ENCODE measurements at places on chromosomes 12 and 14.

GRCh38 chr12:114834621-114835020 lies 150.6 kb upstream of the TBX3 start:
- no peak for DNase-seq

GRCh38 chr14:67515386-67516079 lies 17.6 kb upstream of the PLEKHH1 start:
- DNase-seq = no peak

GRCh38 chr12:64916411-64917261 lies 92.2 kb downstream of the TBC1D30 start:
- peak; percentile 24 for DNase-seq

- no peak for DNase-seq
These were observed 116.5 kb downstream of the PAH start for GRCh38 chr12:102800565-102800964.

GRCh38 chr12:124929649-124930419 lies 15.4 kb upstream of the UBC start:
- DNase-seq = no peak

GRCh38 chr12:93127582-93128331 lies 198.7 kb upstream of the EEA1 start:
- peak; percentile 79 for DNase-seq

DNA sequence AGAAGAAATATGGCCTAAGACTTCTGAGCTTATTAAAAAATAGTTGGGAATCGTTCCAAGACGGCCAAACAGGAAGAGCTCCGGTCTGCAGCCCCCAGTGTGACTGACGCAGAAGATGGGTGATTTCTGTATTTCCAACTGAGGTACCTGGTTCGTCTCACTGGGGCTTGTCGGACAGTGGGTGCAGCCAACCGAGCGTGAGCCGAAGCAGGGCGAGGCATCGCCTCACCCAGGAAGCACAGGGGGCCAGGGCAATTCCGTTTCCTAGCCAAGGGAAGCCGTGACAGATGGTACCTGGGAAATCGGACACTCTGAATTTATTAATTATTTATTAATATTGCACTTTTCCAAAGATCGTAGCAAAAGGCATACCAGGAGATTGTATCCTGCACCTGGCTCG lies 857.8 kb downstream of the C12orf50 start:
- DNase-seq = no peak

DNA sequence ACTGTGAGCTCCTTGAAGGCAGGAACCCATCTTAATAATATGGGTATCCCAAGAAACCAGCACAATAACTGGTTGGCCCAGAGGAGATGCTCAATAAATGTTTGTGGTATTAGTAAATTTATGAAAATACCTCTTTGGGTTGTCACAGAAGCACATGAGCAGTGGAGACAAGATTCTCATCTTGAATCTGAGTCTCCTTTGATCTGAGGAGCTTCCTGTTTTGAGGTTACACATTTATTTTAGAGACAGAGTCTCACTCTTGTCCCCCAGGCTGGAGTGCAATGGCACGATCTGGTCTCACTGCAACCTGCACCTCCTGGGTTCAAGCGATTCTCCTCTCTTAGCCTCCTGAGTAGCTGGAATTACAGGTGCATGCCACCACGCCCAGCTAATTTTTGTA lies 247.4 kb downstream of the NRXN3 start:
- no peak for DNase-seq

GRCh38 chr12:127745469-127746212 lies 521.3 kb upstream of the TMEM132C start:
- no peak for DNase-seq

GRCh38 chr12:56714431-56714929 lies 10.6 kb downstream of the NACA start:
- no peak for DNase-seq

DNA sequence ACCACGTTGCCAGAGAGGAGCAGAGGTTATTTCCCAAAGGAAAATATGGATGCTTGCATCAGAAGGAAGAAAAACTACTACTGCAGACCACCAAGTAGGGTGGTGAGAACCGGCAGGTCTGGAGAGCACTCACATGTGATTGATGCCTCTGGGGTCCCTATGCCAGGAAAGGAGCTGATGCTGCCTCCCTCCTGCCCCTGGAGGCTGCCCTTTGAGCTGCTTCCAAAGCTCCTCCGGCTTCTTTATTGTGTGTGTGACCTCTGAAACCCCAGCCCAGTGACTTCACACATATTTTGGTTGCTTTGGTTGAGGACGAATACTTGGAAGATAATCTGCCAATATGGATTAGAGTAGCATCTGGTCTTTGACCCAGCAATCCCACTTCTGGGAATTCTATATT lies 133.4 kb downstream of the AACS start:
- DNase-seq = no peak

DNA sequence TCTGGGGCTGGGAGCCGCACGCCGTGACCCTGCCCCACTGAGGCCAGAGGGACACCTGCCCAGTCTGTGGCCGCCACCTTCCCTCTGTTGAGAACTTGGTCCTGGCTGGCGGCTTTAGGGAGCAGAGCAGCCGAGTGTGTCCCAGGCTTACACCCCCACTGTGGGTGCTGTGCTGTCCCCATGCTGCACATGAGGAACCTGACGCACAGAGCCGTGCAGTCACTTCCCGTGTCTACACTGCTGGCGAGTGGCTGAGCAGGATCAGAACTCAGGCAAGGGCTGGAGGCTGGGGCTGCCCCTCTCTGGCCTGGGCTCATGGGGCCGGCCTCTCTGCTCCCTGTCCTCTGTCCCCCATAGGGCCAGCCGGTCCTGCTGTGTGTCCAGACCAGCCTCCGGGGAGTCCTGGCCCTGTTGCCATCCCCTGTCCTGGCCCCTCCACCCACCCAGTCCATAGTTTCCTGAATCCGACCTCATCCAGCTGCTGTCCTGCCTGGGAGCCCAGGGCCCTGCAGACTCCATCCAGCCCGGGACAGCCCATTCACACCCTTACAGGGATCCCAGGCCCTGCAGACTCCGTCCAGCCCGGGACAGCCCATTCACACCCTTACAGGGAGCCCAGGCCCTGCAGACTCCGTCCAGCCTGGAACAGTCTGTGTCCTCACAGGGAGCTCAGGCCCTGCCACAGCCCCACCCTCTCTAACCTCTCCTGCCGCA lies 10.3 kb downstream of the FBRSL1 start:
- no peak for DNase-seq

DNA sequence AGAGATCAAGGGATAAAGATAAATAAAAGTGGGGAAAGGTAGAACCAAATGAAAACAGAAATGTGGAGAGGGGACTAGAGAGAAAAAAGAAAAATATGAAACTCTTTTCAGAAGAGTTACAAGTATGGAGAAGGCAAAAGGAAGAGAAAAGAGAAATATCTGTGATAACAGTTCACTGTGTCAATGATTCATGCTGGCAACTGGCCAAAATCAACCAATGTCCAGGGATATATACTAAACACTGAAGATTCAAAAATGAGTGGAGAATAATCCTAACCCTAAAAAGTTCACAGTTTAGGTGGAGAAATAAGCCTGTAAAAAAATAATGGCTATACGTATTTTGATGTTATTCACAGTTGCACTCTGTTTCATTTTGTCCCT lies 372.3 kb upstream of the KITLG start:
- DNase-seq = no peak

DNA sequence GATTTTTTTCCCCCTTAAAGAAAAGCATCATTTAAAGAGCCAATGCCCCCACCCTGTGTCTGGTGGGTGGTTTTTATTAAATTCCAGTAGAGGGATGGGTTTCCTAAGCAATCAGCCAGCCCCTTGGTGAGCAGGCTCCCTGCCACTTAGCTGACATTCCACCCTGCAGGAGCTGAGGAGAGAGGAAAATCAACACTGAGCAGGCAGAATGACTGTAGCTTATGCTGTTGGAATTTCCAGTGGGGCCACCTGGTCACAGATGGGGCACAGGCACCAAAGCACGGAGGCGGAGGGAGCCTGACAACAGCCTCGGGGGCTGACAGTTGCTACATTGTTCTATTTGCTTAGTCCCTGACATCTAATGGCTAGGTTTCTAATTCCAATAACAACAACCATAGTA lies 127.7 kb downstream of the TMEM30B start:
- DNase-seq = no peak

DNA sequence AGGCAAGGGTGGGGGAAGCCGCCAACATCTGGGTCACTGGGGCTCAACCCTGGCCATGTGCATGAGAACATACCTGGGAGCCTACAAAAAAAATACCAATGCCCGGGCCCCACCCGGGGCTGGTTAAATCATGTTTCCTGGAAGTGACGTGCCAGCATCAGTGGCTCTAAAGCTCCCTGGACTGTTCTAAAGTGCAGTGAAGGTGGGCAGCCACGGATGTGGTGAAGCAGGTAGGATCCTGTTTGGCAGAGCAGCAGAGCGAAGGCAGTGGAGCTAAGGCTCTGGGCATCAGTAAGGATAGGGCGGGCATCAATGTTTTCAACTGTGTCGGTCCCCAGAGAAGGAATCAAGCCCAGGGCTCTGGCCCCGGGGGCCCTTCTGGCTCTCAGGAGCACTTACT lies 525 bp upstream of the GPR68 start:
- no peak for DNase-seq

- DNase-seq = no peak
These were observed 111.4 kb upstream of the SFSWAP start for GRCh38 chr12:131599190-131600159.

- no peak for DNase-seq
These were observed 980.9 kb upstream of the FBXO33 start for GRCh38 chr14:40413136-40413535.

DNA sequence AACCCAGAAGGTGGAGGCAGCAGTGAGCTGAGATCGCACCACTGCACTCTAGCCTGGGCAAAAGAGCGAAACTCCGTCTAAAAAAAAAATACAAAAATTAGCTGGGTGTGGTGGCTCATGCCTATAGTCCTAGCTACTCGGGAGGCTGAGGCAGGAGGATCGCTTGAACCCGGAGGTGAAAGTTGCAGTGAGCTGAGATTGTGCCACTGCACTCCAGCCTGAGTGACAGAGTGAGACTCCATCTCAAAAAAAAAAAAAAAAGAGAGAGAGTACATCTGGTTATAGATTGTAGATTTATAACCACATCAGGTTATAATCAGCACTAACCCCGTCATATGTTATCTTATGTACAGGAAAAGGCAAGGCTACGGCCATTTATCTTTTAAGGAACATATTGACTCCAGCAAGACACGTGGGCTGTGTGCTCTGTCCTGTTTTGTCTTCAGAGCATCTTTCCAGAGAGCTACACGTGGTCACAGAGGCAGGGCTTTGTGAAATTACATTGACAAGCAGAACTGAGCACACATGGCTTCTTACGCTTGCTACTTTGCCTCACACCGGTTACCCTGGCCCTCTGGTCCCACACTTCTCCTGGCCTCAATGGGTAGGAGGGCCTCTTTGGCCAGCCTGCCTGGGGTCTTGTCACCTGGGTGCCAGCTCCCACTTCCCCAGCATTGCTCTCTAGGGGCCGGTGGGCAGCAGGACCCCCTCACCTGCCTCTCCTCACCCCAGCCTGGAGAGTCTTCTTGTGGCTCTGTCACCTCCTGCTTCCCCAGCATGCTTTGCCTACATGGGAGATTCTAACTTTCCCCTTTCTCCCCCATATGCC lies 6.8 kb upstream of the DYNC1H1 start:
- no peak for DNase-seq

- no peak for DNase-seq
These were observed 157.4 kb upstream of the PRMT8 start for GRCh38 chr12:3333583-3333982.

- no peak for DNase-seq
These were observed 5.1 kb upstream of the LTBP2 start for GRCh38 chr14:74616996-74617700.

GRCh38 chr12:62834971-62835547 lies 99.9 kb downstream of the PPM1H start:
- no peak for DNase-seq

DNA sequence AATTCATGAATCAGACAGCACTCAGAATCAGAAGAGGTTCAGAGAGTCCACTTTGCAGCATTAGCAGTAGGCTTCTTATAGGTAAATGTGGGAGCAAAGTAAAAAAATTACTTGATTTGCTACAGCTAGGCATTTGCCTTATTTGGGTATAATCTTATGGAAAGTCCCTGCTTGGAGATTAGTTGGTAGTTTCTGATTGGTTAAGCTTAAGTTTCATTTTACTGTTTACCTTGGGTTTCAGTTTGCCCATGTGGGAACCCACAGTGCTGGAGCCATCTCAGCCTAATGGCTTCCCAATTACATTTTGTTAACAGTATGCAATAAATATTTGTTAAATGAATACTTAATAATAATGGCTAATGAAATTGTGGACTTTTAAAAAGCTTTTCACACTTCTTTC lies 311.0 kb upstream of the FLRT2 start:
- DNase-seq = no peak

- no peak for DNase-seq
These were observed 22.1 kb downstream of the CLECL1 start for GRCh38 chr12:9710584-9711375.
